HL-60 (cell line): ENCODE measurements at places on chromosomes 6 and 20.

GRCh38 chr6:137024237-137024990 is 20.4 kb downstream of the IL20RA start:
- no peak for DNase-seq

DNA sequence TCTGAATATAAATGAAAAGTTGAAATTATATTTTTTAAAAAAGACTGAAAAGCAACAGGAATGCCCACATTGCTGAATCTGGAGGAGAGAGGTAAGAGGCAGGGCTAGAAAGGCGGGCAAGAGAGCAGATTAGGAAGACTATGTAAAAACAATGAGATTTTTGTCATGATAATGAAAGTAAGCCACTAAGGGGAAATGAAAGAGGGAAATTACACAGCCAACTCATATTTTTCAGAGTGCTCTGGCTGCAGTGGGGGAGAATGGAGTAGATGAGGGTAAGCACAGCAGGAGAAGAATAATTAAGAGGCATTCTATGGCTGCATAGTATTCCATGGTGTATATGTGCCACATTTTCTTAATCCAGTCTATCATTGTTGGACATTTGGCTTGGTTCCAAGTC is 281.9 kb downstream of the PKHD1 start:
- no peak for DNase-seq

DNA sequence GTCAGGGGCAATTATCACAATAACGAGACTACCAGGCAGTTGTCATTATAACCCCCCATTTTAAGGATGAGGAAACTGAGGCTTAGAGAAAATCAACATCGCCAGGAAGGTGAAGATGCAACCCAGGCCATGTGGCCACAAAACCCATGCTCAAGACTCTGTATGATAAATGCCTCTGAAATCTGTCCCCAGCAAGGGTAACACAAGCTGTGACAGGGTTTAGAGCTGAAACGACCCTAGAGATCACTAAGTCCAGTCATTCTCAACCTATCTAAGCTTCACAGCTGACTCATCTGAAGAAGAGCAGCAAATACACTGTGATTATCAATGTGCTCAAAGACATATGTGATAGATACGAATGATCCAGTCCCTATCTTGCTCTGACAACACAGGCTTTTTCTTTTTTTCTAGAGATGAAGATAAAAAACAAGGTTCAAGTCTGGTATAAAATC is 47.0 kb downstream of the ARHGAP18 start:
- DNase-seq, result no peak

GRCh38 chr6:142886431-142887170 is 58.4 kb downstream of the HIVEP2 start:
- peak; percentile 2 for DNase-seq

- DNase-seq, result peak; percentile 50
Observed at GRCh38 chr20:32227306-32227705, 19.6 kb downstream of the POFUT1 start.

- DNase-seq, result no peak
Observed at GRCh38 chr20:7775072-7775471, 165.2 kb downstream of the HAO1 start.

GRCh38 chr6:4441981-4442434 is 306.6 kb upstream of the ECI2 start:
- no peak for DNase-seq

DNA sequence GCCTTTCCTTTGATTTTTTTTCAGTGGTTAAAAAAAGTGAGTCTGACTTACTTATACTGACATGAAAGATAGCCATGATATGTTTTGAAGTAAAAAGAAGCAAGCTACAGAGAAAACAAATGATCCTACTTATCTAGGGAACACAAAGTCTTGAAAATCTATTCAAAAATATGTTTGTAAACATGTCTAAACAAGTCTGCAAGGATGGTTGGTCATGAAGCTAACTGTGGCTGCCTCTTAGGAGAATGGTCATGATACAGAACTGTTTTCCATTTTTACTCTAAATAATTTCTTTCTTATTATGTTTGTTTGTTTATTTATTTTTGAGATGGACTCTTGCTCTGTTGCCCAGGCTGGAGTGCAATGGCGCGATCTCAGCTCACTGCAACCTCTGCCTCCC is 21.5 kb downstream of the FERMT1 start:
- no peak for DNase-seq

GRCh38 chr6:154824076-154824475 is 90.9 kb downstream of the SCAF8 start:
- DNase-seq, result no peak

DNA sequence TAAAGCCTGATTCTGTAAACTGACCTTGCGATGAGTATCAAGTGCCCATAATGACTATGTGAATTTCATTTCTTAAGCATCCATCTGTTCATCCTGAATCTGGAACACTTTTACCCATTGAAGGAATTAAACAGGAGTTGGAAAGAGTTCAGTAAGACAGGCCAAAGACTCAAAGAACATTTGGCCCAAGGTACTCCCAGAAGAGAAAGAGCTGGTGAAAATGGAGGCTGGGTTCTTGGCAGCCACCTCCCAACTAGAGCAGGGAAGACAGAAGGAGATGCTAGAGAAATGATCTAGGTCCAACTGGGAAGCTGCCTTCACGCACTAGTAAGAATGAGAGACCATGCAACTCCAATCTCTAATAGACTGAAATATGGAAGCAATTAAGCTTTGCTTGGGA is 290.8 kb upstream of the RNF24 start:
- DNase-seq, result no peak

DNA sequence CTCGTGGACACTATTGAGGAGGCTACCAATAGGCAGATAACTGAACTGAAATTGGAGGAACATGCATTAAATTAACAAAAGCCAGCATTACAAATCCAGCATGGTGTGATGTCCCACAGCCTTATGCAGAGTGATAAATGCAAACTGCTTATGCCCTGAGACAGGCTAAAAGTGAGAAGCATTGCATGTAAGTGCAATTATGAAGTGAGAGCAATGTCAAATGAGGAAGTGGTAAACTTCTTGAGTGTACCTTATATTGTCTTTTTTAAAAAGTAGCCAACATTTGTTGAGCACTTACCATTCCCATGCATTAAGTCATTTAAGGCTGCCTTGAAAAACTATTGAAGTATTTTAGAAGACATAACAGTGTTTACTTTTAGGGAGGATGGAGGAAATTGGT is 212.2 kb downstream of the TBC1D7 start:
- DNase-seq, result no peak

- DNase-seq, result no peak
Observed at GRCh38 chr20:49941456-49941855, 5.3 kb downstream of the RNF114 start.

- DNase-seq, result no peak
Observed at GRCh38 chr20:57849521-57850215, 139.9 kb upstream of the PMEPA1 start.

GRCh38 chr6:4259391-4259790 is 124.0 kb upstream of the ECI2 start:
- no peak for DNase-seq

GRCh38 chr6:20719980-20720379 is 185.7 kb downstream of the CDKAL1 start:
- no peak for DNase-seq

- no peak for DNase-seq
Observed at GRCh38 chr6:75183099-75183541, 22.7 kb downstream of the COL12A1 start.

GRCh38 chr6:122886481-122886880 is 97.4 kb downstream of the SMPDL3A start:
- no peak for DNase-seq

GRCh38 chr6:132401618-132402285 is 477 bp upstream of the MOXD1 start:
- no peak for DNase-seq
